ENCODE measurements at places on chromosomes 6 and 20. TPM values are rescaled to one million over a fixed set of nuclear protein-coding genes. Genes with fewer than 3 reads are reported as not detected.

Gene EPHA7
- polyA plus RNA-seq: 52.9 TPM

Gene SAMD10
- 8.5 TPM for polyA plus RNA-seq

GRCh38 chr20:2133318-2134183, 31.9 kb downstream of the STK35 start:
- no peak for DNase-seq

DNA sequence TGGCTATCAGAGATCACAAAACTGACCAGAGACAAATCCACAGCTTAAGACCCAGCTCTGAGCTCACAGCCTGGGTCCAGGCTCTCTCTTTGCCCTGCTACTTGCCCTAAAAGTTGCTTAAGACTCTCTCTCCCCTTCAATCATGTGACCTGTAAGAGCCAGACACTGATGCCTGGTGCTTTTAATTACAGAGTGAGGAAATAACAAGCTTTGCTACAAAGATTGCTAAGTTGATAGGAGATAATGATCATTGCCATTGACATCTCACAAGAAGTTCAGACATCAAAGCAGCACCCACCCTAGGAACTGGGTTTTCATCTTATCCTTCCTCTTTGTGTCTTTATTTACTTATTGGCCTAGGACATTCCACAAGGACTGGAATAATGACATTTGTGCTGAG, 125.9 kb upstream of the CD93 start:
- DNase-seq: no peak

- DNase-seq: no peak
Measured at GRCh38 chr6:111430605-111431376, 52.2 kb downstream of the REV3L start.

- no peak for DNase-seq
Measured at GRCh38 chr6:142802124-142802523, 142.9 kb downstream of the HIVEP2 start.

Measured in right renal pelvis (tissue), 4 donors.